ENCODE measurements at places on chromosomes 1 and 21.

GRCh38 chr1:174262349-174263241, 103.3 kb downstream of the RABGAP1L start:
- DNase-seq, result peak; percentile 37

GRCh38 chr1:44685881-44686280, 11.4 kb downstream of the ARMH1 start:
- DNase-seq, result no peak

DNA sequence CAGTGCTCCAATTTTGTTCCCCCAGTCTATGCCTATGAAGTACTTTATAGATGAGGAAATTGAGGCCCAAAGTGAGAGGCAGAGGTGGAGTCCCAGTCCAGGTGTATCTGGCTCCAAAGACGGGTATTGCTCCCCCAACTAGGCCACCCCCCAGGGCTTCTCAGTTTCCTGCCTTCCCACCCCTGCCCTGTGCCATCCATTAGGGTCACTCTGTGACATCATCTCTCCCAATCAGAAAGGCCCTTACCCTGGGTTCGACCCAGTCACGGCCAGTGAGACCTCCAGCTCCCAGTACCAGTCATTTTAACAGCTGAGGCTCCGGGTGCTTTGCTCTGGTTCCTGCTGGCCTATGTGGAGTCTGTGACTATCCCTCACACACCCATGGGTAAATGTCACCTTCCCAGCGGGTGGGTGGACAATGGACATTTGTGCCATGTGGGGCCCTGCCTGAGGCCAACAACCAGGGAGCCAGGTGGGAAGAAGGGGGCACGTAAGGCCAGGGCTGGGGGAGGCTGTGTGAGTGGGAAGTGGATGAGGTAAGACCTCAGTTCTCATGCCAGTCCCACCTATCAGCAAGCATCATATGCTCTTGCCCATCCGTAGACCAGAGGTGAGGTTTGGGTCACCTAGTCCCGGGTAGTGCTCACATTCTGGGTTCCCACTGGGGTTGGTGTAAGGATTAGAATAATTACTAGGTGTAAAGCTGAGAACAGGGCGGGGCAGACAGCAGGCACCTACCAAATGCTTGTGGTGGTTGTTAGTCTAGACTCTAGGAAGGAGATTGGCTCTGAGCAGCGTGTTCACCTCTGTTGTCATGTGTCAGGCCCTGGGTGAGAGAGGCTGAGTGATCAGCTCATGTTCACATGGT, 685.9 kb downstream of the MATN1 start:
- DNase-seq, result no peak

- no peak for DNase-seq
Measured at GRCh38 chr1:213676736-213677135, 311.0 kb upstream of the PROX1 start.

- DNase-seq, result peak; percentile 2
Measured at GRCh38 chr1:42379794-42380585, 602 bp upstream of the RIMKLA start.

DNA sequence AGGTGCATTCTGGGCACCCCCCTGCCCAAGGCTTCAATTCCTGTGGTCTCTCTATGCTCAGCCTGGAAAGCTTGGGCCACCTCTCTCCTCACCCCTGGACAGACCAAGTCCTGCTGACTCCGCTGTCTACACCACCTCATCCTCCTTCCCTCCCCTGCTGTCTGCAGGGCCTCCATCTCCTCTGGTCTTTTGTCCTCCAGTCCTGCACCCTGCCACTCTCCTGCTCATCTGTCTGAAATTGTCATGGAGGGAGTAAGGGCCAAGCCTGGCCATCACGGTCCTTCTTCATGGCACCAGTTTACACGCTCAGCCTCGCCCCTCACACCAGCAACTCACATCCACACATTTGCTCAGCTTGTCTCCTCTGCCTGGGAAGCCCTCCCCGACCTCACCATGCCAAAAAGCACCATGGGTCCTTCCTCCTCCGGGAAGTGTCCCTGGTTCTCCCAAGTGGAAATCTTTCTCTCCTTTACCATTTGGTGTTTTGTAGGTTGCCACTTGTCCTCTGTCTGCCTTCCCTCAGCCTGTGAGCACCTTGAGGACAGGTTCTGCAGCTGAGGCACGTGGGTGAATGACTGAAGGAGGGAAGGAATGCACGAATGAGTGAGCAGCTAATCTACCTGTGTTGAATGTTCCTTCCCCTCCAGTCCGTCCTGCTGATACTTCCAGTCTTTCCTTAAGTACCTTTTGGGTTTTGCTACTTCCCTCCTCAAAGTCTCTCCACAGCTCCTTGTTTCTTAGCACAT, 2.1 kb upstream of the SLC2A1 start:
- DNase-seq, result no peak

- DNase-seq, result peak; percentile 51
Measured at GRCh38 chr21:25862596-25862995, 127.8 kb downstream of the GABPA start.

DNA sequence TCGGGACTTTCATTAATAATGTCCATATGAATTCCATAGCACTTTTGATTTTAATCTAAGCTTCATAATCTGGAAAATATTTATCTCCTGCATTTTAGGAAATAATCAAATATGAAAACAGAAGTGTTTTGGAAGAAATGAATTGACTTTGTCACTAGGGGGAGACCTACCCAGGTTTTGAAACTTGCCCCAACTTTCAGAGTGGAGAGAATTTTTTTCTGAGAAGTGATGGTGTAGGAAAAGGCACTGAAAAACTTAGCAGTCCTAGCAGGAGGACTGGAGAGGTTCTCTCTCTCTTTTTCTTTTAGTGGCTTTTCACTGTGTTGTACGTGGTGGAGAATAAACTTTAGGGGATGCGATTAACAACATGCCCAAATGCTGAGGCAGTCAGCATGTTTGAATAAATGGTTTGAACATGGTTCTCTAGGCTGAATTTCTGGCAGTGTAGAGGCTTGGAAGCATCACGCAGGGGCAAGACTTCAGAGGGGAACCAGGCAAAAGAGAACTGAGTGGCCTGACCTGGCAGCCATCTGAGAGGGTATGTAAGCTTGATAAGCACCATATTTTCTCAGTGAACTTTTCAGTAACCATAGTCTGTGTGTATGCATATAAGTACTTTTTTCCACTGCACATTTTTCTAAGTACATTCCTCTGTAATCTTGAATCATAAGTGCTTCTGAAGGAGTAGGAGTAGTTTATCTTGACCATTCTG, 68.3 kb upstream of the NEK7 start:
- DNase-seq, result peak; percentile 44

DNA sequence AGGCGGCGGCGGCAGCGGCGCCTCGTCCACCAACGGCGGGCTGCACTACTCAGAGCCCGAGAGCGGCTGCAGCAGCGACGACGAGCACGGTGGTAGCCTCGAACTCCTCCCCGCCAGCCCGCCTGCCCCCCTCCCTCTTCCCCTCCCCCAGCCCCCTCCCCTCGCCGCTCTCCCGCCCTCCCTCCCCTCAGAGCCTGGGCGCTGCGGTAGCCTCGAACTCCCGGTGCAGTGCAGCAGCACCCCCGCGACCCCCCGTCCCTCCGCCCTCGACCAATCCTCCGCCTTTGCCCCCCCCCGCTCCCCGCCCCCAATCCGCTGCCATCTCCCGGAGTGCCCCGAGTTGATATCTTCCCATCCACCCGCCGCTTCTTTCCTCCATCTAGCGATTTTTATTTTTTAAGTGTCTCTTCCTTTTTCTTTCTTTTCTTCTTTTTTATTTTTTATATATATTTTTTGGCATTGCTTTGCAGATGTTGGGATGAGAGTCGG, 516 bp downstream of the RCOR3 start:
- DNase-seq, result peak; percentile 45

GRCh38 chr1:246052603-246053002, 454.5 kb downstream of the SMYD3 start:
- no peak for DNase-seq

GRCh38 chr1:86207323-86207722, 50.8 kb upstream of the COL24A1 start:
- DNase-seq, result no peak

DNA sequence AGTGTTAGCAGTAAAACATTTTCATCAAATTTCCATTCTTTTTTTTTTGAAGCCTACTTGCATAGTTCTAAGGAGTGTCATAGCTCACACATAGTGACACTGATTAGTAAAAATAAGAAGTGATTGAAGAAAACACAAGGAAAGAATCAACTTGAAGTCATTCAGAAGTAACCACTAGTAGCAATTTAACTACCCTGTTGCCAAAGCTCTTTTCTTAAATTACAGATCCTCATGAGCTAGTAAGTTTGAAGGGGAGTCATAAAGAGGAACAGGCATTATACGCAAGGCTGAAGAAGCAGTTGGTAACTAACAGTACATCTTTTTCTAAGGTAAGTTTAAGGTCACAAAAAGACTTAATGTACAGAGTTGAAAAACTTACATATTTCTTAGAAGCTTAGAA, 332.2 kb downstream of the CHRM3 start:
- DNase-seq, result peak; percentile 54

DNA sequence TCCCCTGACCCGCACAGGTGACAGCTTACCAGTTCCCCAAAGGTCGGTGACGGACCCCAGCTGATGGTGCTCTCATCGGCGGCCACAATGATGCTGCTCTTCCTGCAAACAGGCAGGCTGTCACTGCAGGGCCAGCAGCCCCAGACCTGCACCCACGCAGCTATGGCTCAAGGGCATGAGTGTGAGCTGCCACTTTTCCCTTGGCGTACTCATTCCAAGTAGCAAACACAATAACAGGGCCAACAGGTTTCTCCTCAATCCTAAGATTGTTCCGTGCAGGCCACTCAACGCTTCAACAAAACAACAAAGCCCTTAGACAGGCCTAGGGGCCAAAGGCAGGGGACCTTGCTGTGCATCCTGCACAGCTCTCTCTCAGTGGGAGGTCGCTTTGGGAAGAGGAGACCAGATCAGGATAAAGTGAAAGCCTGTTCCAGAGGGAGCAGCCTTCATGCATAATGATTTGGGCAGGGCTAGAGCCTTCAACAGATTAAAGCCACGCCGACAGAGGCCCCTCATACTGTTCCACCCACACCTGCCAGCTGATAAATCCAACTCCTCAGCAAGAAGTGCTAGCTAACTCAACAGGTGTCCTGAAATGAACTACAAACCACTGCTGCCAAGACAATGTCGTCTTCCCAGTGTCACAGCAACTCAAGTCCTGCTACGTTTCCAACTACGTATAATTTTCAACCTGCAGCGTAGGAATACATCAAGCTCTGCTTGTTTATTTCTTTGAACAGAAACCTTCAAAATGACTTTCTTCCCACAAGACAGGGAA, 27.2 kb downstream of the RCC2 start:
- DNase-seq, result no peak

DNA sequence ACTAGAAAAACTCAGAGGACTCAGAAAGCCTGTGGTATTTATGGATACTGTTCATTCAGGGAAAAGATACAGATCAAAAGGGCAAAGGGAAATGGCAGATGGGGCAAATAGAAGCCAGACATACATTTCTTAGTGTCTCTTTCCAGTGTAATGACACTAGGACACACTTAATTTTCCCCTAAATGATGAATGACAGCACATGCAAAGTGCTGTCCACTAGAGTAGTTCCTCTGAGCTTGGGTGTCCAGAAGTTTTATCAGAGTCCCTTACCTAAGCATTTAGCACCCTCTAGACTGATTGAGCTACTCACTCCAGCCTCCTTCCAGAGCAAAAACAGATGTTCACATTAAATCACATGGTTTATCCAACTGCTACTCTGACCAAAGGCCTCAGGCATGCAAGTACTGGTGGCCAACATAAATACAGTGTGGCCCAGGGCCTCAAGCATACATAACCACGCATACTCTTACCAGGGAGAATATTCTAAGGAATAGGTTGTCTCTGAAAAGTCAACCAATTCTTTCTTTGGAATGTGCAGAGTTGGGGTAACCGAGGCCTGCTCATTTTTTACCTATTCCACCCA, 166.9 kb downstream of the NCAM2 start:
- no peak for DNase-seq

GRCh38 chr1:43381612-43382011, 8.0 kb downstream of the MED8 start:
- DNase-seq, result no peak

DNA sequence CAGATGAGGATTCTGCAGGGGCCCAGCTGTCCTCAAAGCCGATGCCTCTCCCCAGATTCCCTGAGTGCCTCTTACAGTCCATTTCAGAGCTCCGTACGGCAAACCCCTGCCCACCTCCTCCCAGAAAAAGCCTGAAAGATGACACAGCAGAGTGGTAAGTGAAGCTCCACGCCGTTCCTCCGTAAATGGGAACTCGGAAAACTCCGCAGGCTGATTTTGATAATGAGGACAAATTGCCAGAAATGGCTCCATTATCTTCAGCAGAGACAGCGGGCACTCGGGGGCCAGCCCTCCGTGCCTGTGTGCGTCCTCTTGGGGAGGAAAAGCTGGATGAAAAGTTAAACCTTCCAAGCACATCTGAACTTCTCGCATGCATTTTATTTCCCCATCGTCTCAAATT, 81.1 kb downstream of the NPHP4 start:
- DNase-seq, result no peak

- DNase-seq, result no peak
Measured at GRCh38 chr1:48187969-48188563, 34.5 kb upstream of the SLC5A9 start.

- peak; percentile 59 for DNase-seq
Measured at GRCh38 chr1:227192163-227192562, 126.1 kb downstream of the CDC42BPA start.

- DNase-seq, result no peak
Measured at GRCh38 chr1:180519846-180520245, 17.5 kb upstream of the ACBD6 start.

- no peak for DNase-seq
Measured at GRCh38 chr21:25127007-25127406, 480.3 kb downstream of the MRPL39 start.

- peak; percentile 2 for DNase-seq
Measured at GRCh38 chr1:179447489-179447888, 81.7 kb downstream of the AXDND1 start.

- no peak for DNase-seq
Measured at GRCh38 chr1:183191833-183192232, 5.8 kb downstream of the LAMC2 start.

- no peak for DNase-seq
Measured at GRCh38 chr1:225567789-225568188, 85.1 kb downstream of the ENAH start.

- no peak for DNase-seq
Measured at GRCh38 chr1:30596891-30597290, 126.5 kb downstream of the MATN1 start.

DNA sequence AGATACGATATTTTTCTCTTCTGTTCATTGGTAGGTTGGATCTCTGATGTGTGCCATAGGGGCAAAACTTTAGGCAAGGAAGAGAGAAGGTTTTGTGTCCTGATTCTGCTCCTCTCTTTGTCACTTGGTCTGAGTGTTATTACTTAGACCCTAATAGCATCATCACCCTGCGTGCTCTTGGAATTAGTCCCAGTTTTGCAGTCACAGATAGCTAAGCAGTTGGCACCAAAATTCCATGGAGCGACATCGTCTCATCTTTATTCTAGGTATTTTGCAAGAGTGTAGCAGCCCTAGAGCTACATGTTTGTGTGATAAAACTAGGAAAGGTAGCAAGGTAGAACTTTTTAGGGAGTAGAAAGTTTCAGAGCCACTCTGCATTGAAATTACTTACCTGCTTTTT, 23.8 kb downstream of the PIP5K1A start:
- DNase-seq, result no peak

DNA sequence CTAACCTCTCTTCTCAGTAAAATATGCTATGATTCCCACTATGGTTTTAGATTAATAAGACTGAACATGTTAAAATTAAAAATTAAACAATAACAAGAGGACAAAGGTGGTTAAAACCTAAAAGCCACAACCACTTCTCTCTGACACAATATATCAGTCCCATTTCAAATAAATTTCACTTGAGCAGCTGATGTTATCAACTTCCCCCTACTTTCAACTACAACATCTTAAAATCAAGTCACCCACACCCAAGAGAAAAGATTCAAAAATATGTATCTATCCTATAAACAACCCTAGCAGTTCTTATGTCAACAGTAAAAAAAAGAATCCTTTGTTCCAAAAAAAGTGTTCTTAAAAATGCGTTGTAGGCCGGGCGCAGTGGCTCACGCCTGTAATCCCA, 7.5 kb downstream of the PUM1 start:
- DNase-seq, result no peak

Measured in activated CD4-positive, alpha-beta T cell treated with anti-CD3 and anti-CD28 coated beads, Interleukin-2, amount 50 U/mL, for 16 hours (primary cell).